ENCODE measurements at places on chromosomes 7 and 10. TPM values are rescaled to one million over a fixed set of nuclear protein-coding genes. Genes with fewer than 3 reads are reported as not detected.
A peak's percentile ranks its signal among the peaks of the same experiment; 100 is the strongest.

GRCh38 chr10:7471720-7472367, 61.0 kb upstream of the SFMBT2 start:
- DNase-seq = no peak

DNA sequence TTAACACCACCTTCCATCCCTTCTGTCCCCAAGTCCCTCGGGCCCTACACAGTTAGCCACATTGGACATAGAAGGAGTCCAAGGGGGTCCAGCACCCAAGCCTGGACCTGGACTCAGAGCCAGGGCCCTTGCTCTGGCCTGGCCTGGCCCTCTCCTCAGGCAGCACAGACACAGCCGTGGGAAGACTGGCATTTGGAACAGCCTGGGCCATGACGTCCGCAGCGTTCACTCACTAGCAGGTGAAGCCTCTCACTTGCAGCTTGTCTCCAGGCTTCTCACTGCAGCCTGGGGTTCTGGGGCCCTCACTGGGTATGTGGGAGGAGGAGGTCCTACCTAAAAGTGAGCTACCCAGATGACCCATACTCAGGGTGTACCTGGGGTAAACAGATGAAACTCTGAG, 33.7 kb upstream of the AQP1 start:
- DNase-seq = no peak

PALD1 gene
- total RNA-seq = 9.9 TPM

DNA sequence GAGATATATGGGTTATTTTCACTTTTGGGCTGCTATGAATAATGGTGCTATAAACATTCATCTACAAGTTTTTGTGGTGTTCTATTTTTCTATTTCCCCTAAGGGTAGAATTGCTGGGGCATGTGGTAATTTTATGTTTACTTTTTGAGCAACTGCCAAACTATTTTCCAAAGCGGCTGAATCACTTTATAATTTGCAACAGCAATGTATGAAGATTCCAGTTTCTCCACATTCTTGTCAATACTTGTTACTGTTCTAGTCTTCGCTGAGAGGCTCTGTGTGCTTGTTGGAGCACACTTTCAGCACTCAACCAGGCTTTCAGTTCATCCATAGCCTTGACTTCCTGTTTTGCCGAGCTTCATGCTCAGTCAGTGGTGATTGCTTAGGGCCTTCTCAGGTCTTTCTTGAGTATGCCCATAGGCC, 39.0 kb downstream of the ADK start:
- DNase-seq = peak; percentile 60

GRCh38 chr10:127880557-127880956, 12.2 kb downstream of the CLRN3 start:
- no peak for DNase-seq

- DNase-seq = no peak
Measured at GRCh38 chr7:14859267-14859666, 43.3 kb downstream of the DGKB start.

INTS15 gene
- total RNA-seq = 43.4 TPM

GRCh38 chr10:15118615-15119014, 21.5 kb downstream of the RPP38 start:
- no peak for DNase-seq

Measured in A673 (cell line).